ENCODE measurements at places on chromosomes 13 and 19.

GRCh38 chr19:1526066-1526778 is 2.3 kb downstream of the PLK5 start:
- no peak for DNase-seq

DNA sequence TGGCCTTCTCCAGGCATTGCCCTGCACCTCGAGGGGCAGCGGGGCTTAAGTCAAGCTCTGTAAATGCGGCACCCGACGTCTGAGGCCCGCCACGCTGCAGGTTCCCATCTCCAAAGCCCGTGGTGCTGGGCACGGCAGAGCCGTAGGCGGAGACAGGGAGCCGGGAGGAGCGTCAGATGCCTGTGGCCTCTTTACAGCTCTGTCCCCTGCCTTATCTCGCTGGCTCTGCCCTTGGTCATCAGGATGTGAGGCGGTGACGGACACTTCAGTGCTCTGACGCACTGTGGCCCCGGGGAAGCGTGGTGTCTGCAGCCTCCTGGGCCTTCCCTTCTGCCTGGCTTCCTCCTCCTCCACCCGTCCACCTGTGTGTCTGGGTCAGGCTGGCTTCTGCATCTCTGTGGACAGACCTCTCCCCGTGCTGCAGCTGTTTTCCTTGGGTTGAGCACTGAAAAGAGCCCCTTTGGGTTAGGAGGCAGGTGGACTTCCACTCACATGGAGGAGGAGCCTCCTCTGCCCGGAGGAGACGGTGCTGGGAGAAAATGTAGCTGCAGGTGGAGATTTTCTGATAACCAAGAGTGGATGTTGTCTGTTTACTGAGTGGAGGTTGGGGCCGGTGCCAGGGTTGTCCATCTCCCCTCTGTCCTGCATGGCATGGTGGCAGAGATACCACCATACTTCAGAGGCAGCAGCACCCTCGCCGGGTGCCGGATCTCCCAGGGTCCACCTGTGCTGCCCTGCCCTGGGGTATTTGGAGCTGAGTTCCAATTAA is 14.6 kb downstream of the MCF2L start:
- no peak for DNase-seq

GRCh38 chr13:43309311-43309710 is 285.9 kb downstream of the DNAJC15 start:
- DNase-seq = no peak

GRCh38 chr19:3576696-3577443 is 4.1 kb downstream of the HMG20B start:
- no peak for DNase-seq

- DNase-seq = no peak
Observed at GRCh38 chr19:485583-486236, 10.6 kb upstream of the MADCAM1 start.
